ENCODE measurements at places on chromosomes 13 and 19.

GRCh38 chr13:63367522-63368198 is 1952.0 kb upstream of the PCDH20 start:
- DNase-seq: no peak

DNA sequence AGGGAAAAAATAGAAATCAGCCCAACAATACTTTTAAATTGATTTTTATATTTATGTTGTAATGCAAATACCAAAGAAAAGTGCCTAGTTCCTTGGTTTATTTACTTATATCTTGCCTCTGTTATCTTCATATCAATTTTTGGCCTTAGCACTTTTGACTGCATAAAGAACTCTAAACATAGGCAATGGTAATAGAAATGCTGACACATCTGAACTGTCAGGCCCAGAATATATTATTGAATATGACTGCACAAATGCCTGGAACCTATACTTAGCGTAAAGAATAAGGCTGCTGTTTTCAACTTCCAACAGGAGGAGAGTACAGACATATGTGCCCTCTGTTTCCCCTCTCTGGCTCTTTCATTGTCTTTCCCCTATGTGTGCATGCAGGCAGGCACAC is 91.1 kb downstream of the DNAJC15 start:
- no peak for DNase-seq

DNA sequence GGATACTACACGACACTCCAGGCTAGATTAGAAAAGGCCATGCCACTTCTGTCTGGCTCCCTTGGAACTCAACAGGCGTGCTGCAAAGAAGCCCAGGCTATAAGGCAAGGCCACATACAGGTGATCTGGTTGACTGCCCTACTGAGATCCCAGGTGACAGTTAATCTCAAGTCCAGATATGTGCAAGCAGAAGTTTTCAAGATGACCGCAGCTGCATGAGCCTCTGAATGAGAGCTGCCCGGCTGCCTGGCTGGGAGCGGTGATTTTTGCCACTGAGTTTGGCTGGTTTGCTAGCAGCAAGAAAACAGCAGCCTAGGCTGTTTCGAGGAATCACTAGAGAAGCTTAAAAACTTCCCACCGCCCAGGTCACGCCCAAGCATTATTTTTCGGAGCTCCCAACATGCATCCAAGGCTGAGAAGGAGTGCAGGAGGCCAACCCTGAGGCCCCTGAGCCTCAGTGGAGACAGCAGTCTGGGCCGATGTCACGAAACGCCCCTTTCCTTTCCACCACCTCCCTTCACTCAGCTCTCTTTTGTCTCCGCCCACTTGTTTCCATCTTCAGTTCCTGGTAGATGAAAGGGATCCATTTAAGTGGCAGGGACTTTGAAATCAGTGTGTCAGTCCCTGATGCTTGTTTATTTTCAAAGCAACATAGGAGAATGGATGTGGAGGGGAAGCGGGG is 14.0 kb upstream of the URI1 start:
- DNase-seq: no peak

- no peak for DNase-seq
Observed at GRCh38 chr13:33543089-33543459, 257.5 kb upstream of the STARD13 start.

DNA sequence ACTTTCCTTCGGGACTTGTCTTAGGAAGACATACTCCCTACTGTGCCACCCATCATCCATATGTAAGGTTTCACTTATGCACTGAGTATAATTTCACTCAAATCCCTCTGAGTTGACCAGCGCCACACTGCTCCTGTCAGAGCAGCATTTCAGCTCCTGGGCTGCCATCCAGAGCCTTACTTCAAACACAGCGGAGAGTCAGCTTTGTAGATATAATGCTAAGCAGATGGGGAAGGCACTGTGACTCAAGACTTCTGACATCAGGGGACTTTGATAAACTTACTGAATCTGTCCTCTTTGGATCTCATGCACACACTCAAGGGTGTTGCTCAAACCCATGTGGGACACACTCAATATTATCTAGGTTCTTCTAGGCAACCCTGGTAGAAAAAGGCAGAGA is 34.9 kb downstream of the DOCK9 start:
- no peak for DNase-seq

DNA sequence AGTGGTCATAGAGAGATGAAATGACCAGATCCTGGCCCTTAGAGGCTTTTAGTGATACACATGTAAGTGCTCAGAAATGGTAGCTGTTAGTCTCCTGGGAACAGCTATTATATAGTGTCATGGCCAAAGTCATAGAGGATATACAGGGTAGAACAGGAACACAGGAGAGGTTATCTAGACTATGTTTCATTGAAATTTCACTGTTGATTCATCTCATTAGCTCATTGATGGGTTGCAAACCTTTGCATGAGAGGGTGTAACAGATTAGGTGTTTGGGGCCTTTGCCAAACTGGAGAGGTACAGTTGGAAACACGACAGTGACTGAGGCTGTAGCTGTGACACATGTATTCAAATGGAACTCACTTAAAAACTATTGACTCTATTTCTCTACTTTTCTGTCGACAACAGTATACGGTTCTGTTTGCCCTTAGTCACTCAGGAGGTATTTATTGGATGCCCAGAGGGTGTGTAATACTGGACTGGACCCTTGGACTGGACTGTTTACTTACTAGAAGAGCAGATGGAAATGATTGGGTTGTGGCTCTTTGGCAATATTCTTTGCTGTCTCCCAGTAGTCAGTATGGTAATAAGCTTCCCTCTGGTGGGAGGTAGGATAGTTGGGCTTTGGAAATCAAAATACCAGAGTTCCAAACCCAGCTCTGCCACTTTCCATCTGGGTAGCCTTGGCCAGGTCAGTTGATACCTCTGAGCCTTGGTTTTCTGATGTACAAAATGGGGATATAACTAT is 29.8 kb downstream of the ARHGAP35 start:
- peak; percentile 90 for DNase-seq

- DNase-seq: no peak
Observed at GRCh38 chr13:74093691-74094090, 40.5 kb downstream of the KLF12 start.

DNA sequence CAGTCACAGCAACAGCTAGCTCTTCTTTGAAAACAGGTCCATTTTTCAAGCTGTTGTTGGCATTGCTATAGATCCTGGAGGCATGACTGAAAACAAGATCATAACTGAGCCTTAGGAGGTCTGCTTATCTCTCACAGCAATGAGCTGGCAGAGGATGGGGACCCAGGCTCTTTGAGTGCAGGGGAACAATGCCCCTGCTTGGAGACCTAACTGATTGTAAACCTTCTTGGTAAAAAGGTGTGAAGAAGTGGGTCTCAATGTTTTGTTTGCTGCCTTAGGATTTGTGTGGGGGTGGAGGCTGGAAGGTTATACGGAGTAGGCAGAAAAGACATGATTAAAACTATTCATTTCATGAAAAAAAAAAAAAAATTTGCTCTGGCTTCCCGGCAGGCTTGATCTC is 94.6 kb downstream of the EFNB2 start:
- DNase-seq: no peak

- DNase-seq: peak; percentile 4
Observed at GRCh38 chr13:28313579-28313978, 175.2 kb downstream of the PAN3 start.

DNA sequence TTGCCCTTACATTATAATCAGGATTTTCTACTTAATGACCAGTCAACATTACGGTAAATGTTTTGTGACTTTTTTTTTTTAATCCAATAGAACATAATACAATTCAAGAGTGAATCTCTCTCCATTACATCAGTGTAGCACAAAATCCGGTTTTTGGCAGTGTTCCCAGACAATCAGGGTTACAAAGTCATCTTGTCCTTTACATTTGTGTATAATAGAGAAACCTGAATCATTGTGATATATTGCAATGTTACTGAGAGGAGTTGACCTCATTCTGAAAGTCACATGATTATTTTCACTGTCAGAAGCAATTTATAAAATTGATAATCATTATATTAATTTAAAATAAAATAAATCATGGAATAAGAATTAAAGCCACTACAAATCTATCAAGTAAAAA is 1346.0 kb upstream of the SPRY2 start:
- no peak for DNase-seq

DNA sequence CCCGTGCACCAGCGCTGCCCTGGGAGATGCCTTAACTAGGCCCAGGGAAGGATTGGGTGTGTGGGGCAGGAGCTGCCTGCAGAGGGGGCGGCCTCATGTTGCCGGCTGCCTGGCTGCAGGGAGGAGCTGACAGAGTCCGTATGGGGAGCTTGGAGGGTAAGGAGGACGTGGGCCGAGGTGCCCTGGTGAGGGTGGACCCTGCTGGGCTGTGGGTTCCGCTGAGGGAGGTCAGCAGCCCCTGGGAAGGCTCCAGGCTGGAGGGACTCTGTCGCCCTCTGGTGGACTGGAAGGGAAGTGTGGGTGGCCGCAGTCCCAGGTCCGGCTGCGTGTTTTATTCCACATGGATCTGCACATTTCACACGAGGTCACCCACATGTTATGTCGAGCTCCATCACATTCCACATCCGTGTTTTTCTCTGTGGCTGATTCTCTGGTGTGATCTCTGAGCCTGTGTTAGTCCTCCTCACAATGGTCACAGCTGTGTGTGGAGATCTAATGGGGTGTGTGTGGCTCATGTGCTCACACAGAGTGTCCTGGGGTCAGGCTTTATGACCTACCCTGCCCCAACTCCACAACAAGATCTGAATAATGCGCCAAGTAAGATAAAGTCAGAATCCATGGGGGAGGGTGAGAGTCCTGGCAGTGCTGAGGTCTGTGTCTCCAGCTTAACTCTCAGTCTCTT is 1.8 kb upstream of the CEACAM8 start:
- no peak for DNase-seq

GRCh38 chr13:75513271-75513670 is 24.4 kb downstream of the COMMD6 start:
- DNase-seq: no peak

- DNase-seq: no peak
Observed at GRCh38 chr19:41427647-41428480, 690 bp upstream of the B3GNT8 start.

DNA sequence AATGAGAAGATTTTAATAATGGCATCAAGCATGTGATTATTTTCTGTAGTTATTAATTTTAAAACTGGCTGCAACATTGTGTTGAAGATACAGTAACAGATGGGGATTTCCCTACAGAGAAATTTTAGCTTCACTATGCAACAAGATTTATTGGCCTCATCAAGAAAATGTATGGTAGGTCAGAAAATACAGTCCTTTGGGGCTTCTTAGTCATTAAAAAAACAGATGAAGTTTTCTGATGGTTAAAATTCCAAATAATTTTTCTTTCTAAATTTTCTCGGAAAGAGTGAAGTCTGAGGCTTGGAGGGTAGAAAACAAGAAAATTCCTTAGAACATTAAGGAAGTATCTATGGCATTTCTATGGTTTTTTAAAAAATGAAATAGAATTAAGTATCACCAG is 1790.8 kb upstream of the PCDH20 start:
- DNase-seq: no peak

DNA sequence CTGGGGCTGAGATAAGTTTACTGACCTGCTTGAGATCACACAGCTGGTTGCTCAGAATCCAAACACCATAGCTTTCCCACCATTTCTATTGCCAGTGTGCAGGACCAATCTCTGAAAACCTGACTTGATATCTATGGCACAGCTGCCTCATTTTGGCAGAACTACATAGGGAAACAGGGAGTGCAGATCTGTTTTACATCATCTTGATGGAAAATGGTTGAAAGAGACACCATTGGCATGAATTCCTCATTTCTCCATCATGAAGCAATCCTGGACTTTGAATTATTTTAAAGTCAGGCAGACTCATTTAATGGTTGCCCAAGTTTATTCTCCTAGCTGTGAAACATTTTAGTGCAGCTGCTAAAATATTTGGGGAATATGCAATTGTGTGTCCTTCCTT is 1628.2 kb upstream of the SLC10A2 start:
- DNase-seq: no peak
